ENCODE measurements at places on chromosomes 1 and 21. TPM values are rescaled to one million over a fixed set of nuclear protein-coding genes. Genes with fewer than 3 reads are reported as not detected.

- H3K4me1 ChIP-seq, result no peaks in the 10 kb centered on the region
- no peak for DNase-seq
- H3K36me3 ChIP-seq, result no peaks in the 10 kb centered on the region
- no peak overlapping the region for H3K4me3 ChIP-seq
Observed at GRCh38 chr1:159817276-159818041, 9.2 kb upstream of the SLAMF8 start.

DNA sequence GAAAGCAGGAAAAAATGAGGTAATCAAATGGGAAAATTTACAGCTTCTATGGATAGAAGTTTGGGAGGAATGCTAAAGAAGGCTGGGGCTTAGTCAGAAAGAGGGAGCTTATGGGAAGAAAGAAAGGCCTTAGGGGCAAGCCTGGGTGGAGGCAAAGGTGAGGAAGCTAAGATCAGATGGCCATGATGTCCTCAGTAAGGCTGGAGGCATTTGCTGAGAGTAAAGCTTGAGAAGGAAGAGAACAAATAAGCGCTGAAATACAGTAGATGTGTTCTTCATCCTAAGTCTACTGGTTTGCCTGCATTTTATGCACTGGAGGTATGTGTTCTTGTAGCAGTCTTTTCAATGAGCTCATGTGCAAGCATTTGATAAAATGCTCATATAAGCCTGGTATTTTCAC lies 355.4 kb downstream of the BRINP2 start:
- H3K27ac ChIP-seq, result no peak overlapping the region
- H3K4me3 ChIP-seq, result no peak overlapping the region
- no peaks in the 10 kb centered on the region for H3K4me1 ChIP-seq
- DNase-seq, result no peak
- no peaks in the 10 kb centered on the region for H3K36me3 ChIP-seq

DNA sequence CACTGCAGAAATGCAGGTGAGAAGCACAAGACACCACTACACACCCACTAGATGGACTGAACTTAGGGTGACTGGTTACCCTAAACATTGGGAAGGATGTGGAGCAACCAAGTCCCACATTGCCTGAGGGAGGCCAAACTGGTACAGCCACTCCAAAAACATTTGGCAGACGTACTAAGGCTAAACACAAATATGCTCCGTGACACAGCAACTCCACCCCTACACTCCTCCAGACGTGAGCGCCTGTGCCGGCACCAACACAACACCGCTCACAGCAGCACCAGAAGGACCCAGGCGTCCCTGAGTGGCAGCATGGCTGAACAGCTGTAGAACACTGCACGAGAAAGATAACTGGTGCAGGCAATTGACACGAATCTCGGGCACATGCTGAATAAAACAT lies 14.7 kb downstream of the PTTG1IP start:
- H3K27me3 ChIP-seq, result no peaks in the 10 kb centered on the region
- peaks cover 18% of the 10 kb centered on the region for H3K36me3 ChIP-seq
- H3K4me3 ChIP-seq, result no peak overlapping the region
- no peak overlapping the region for H3K27ac ChIP-seq

GRCh38 chr21:45906196-45906805 lies 75.3 kb upstream of the COL6A1 start:
- H3K27me3 ChIP-seq, result no peaks in the 10 kb centered on the region
- H3K27ac ChIP-seq, result no peak overlapping the region
- no peak for DNase-seq
- H3K36me3 ChIP-seq, result no peaks in the 10 kb centered on the region
- no peaks in the 10 kb centered on the region for H3K4me1 ChIP-seq

DNA sequence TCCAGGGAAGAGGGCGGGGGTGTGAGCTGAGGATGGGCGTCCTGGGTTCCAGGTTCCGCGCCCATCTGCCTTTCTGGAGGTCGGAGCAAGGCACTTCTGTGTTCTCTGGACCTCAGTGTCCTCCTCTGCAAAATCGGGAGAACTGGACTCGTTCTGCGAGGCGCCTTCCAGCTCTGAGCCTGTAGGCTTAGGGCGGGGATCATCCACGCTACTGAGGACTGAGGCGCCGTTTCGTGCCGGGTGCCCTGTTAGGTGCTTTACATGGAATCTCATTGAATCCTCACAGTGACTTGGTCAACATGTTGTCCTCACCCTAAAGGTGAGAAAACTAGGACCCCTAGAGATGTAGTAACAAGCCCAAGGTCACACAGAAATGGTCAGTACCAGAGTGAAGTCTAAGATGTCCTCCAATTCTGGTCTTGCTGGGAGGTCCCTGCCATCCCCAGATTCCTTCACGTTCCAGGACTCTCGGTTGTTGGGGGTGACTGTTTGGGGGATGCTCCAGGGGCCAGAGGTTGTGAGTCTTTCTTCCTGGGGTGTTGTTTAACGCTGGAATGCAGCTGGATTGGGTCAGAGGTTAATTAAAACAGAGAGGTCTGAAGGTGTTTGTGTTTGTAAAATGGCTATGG lies 677 bp downstream of the PRKAA2 start:
- peaks cover 18% of the 10 kb centered on the region for H3K4me1 ChIP-seq
- peak overlapping the region; percentile 58 for H3K4me3 ChIP-seq
- H3K27me3 ChIP-seq, result no peaks in the 10 kb centered on the region
- no peaks in the 10 kb centered on the region for H3K36me3 ChIP-seq
- H3K27ac ChIP-seq, result no peak overlapping the region

DNA sequence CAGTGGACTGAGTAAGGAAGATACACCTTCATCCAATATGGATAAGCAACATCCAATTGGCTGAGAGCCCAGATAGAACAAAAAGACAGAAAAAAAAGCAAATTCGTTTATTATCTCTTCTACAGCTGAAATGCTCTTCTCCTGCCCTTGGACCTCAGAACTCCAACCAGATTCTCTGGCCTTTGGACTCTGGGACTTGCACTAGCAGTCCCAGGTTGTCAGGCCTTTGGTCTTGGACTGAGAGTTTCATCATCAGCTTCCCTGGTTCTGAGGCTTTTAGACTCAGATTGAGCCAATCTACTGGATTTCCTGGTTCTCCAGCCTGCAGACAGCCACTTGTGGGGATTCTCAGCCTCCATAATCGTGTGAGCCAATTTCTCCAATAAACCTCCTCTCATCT lies 926.8 kb downstream of the PLA2G4A start:
- no peaks in the 10 kb centered on the region for H3K36me3 ChIP-seq
- no peak for DNase-seq
- no peaks in the 10 kb centered on the region for H3K27me3 ChIP-seq
- no peak overlapping the region for H3K4me3 ChIP-seq

DNA sequence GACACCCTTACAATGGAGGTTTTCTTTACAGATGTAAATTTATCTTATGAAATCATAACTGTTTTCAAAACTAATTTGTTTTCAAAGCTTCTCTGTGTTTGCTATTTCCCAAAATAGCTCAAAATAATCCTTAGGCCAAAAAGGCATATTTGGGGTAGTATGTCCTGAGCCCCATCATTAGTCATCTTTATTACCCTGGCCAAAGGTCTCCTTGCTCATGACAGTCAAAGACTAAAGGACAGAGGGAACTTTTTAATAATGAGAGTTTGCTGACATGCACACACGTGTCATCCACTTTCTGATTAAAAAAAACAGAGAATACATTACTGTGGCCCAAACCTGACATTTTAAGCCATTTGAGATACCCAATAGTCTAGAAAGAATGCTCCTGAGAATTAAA lies 221.9 kb upstream of the DUSP10 start:
- H3K4me3 ChIP-seq, result no peak overlapping the region
- H3K4me1 ChIP-seq, result no peaks in the 10 kb centered on the region
- H3K27ac ChIP-seq, result no peak overlapping the region
- H3K27me3 ChIP-seq, result no peaks in the 10 kb centered on the region
- no peak for DNase-seq
- H3K36me3 ChIP-seq, result no peaks in the 10 kb centered on the region

DNA sequence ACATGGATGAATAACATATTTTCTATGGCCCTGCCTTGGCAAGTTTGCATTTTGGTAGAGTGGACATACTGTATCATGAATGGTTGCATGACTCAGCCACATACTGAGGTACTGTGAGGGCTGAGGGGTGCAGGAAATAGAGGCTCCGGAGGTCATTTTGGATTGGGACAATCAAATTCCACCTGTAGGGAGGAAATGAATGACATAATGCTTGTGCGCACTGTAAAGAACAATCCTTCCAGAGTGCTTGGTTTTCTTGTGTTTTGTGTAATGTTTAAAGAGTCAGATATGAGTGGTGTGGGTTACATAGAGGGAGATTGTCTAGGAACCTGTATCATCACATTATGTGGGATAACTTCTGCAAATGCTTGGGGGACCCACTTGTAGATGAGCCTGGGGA lies 329.9 kb upstream of the PROX1 start:
- H3K27me3 ChIP-seq, result no peaks in the 10 kb centered on the region
- DNase-seq, result no peak
- no peaks in the 10 kb centered on the region for H3K36me3 ChIP-seq
- no peaks in the 10 kb centered on the region for H3K4me1 ChIP-seq
- no peak overlapping the region for H3K27ac ChIP-seq

- H3K27ac ChIP-seq, result no peak overlapping the region
- no peak for DNase-seq
- H3K27me3 ChIP-seq, result no peaks in the 10 kb centered on the region
- no peaks in the 10 kb centered on the region for H3K36me3 ChIP-seq
Observed at GRCh38 chr1:21350202-21350885, 60.1 kb upstream of the ECE1 start.

DNA sequence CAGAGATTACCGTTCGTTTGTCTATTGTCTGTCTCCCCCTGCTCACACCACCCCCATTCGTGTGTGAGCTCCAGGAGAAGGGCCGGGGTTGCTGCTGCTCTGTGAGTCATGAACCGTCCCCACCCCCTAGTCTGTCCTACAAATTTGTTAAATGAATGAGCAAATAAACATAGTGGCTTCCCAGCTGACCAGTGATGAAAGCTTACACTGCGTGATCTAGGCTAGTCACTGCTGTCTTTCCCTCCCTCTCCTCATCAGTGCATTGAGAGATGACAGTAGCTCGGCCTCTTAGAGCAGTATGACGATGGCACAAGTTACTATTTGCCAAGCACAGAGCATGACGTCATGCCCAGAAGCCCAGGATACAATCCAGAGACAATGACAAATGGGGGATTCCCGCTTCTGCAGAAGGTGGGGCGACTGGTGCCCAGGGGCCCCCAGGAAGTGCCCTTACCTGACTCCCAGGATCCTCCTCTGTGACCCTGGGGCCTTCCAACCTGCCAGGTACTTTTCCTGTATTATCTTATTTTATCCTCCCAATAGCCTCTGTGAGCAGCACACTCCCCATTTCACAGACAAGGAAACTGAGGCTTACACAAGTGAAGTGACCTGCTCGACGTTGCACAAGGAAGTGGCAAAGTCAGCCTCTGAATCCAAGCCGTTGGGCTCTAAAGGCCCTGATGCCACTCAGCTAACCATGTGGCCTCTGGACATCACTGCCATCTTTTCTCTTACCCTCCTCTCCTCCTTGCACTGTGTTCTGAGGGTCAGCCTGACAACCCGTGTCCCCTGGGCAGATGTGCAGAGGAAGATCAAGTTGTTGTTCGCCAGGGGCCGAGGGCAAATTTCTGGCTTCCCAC lies 8.6 kb upstream of the EPHA2 start:
- H3K27me3 ChIP-seq, result no peaks in the 10 kb centered on the region
- H3K4me3 ChIP-seq, result no peak overlapping the region
- H3K36me3 ChIP-seq, result no peaks in the 10 kb centered on the region
- no peak overlapping the region for H3K27ac ChIP-seq
- no peak for DNase-seq

Gene PCSK9
- total RNA-seq, result 68.2 TPM

Gene IFNLR1
- total RNA-seq, result 2.2 TPM

Gene NRDC
- total RNA-seq, result 61.7 TPM

Gene CALML6
- 0.67 TPM for total RNA-seq

Gene MROH9
- total RNA-seq, result not detected
